RPMI8226 (cell line): ENCODE measurements at places on chromosomes 3 and 15.

- no peak for DNase-seq
Measured at GRCh38 chr3:127614928-127615589, 13.9 kb upstream of the PODXL2 start.

- DNase-seq, result no peak
Measured at GRCh38 chr15:75170203-75170602, 31.5 kb upstream of the C15orf39 start.

GRCh38 chr15:91949361-91949760, 95.9 kb downstream of the SLCO3A1 start:
- no peak for DNase-seq

GRCh38 chr3:39176025-39176714, 16.2 kb downstream of the XIRP1 start:
- no peak for DNase-seq

GRCh38 chr15:77282333-77282732, 137.6 kb downstream of the PEAK1 start:
- no peak for DNase-seq

GRCh38 chr15:36364377-36364776, 215.0 kb upstream of the CDIN1 start:
- no peak for DNase-seq

DNA sequence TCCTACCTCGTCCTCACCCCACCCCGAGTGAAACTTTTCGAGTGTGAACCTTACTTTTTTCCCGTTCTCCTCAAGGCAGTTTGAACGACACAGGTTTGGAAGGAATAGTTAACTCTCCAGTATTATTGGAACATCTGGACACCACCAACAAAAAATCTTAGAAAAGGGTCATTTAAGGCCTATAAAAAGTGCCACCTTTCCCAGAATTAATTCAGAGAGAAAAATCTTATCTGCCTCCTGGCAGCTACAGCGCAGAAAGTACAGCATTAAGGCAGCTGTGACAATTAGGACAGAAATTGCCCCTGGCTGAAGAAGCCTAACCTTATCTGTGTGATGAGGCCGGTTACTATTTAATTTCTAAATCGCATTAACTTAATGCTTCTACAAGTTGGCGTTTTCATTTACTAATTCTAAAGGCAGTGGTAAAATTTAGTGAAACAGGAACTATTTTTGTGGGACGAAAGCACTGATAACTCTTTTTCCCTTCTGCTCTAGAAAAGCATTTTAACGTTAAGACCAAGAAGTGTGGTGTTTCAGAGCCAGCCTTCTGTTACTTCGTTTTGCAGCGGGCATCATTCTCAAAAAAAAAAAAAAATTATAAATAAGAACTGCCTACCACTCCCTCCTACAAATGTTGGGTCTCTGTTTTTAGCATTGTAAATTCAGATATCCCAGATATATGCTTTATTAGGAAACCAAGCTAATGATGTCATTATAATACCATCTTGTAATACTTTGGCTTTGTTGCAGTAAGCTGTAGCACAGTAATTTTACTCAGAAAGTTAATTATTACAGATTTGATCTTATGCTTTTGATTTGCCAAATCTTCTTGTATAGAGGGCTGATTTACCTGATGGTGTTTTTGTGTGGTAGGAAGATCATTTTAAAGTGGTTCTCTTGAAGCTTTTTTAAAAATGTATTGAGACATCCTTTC, 1.4 kb downstream of the ATP11B start:
- DNase-seq, result peak; percentile 25

- no peak for DNase-seq
Measured at GRCh38 chr3:189632242-189632641, 1.1 kb downstream of the TP63 start.
